Stimulated activated CD8-positive, alpha-beta memory T cell treated with anti-CD3 and anti-CD28 coated beads, Interleukin-7, amount 100 ng/mL, for 1 hour (primary cell): ENCODE measurements at places on chromosomes 13 and 19.

GRCh38 chr13:73922493-73923393, 211.5 kb downstream of the KLF12 start:
- DNase-seq: no peak

- DNase-seq: no peak
Observed at GRCh38 chr13:41304551-41304950, 6.5 kb upstream of the NAA16 start.

DNA sequence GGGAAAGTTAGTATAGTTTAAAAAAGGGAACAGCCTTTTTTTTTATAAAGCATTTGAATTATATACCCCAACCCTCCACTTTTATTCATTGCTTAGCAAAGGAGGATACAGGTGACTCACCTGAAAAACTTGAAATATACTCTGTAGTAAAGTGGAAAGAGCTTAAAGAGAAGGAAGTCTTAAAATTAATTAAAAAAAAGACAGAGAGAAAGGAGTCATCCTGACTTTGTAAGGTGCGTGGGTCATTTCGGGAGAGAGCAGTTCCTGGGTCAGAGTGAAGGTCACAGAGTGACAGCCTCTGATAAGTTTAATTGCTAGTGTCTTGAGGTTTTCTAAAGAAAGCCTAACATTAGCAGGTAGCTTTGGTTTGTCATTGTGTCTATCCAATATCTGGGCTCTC, 310.3 kb downstream of the KLF5 start:
- DNase-seq: no peak

GRCh38 chr13:29411481-29411880, 184.0 kb downstream of the SLC7A1 start:
- DNase-seq: no peak
